Cardiac fibroblast (primary cell): ENCODE measurements at places on chromosomes 7 and 10.
A peak's percentile ranks its signal among the peaks of the same experiment; 100 is the strongest.

DNA sequence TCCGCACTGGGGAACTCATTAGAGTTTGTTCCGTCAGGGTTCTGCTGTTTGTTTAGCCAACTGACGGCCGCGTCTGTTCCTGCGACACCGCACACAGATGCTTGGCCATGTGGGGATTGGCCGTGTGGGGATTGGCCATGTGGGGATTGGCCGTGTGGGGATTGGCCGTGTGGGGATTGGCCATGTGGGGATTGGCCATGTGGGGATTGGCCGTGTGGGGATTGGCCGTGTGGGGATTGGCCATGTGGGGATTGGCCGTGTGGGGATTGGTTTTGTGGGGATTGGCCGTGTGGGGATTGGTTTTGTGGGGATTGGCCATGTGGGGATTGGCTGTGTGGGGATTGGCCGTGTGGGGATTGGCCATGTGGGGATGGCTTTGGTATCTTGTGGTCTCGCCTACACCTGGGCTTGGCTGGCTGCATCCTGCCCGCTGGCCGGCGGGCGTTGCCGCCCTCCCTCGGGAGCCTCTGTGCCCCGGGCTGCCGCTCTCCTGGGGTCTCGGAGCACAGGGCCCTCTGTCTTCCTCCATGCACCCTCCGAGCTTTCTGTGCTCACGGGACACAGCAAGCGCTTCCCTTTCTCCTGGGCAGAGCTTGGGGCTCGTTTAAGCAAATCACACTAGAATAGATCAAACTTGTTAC, 62.5 kb downstream of the NKX6-2 start:
- DNase-seq = no peak

GRCh38 chr7:143229054-143229790, 7.4 kb downstream of the TAS2R40 start:
- DNase-seq = no peak

DNA sequence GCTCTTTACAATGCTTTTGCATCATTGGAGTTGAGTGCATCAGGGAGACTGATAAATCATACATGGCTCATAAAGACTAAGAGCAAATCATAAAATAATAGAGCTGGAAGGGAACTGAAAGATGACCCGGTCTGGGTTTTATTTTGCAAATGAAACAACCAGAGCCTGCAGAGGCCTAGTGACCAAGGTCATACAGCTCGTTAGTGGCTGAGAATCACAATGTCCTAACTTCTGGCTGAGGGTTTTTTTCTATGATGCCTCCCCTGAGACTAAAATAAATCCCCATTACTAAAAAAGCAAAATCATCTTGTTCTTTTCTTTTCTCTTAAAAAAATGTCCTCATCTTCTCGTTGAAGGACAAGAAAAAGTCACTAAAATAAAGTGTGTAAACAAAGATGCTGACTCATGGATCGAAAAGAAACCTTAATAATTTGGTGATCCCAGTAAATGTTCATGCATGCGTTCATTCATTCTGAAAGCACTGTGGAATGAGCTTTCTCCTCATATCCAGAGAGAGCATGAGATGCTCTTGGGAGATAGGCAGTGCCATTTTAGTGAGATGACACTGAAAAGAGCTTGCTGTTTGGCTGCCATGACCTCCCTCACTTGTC, 107.8 kb upstream of the PHYHIPL start:
- no peak for DNase-seq

DNA sequence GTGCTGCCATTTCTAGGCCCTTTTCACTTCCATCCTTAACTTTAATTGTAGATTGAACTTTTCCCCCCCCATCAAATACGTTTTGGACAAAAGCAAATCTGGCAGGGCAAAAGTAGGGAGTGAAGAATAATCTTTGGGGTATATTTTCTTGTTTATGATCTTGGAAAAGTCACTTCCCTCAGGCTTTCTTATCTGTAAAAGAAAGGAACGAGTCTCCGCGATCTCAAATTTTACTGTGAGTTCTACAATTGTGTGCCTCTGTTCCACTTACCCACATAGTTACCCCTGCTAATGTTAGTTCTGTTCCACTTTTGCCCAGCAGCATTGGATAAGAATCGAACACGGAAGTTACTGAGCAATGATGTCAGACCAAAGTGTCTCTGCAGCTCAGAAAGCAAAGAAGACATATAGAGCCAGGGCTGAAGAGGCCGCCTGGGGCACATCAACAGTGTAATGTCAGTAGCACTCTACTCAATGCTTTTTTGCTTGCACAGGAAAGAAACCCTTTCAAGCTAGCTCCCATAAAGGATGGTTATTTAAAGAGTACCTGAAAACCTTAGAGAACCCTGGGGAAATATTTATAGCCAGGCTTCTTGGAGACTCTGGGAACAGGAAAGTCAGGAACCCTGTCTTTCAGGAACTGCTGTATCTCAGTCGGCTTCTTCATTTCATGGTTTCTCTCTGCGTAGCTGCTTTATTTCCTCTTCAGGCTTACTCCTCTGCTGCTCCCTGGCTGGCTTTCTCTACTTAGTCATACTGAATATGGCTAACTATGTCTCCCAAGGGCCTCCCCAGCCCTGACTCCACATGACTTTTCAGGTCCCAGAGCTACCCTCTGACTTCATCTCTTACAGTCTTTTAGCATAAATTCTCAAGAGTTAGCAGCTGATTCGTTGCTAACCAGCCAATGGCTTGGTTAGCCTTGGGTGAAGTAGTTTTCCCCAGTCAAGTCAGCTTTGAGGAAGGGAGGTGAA, 123.7 kb upstream of the FAM3C start:
- DNase-seq = peak; percentile 92

GRCh38 chr10:34967335-34967880, 122.7 kb downstream of the CUL2 start:
- peak; percentile 96 for DNase-seq

GRCh38 chr10:62480196-62480595, 106.0 kb downstream of the ZNF365 start:
- no peak for DNase-seq

GRCh38 chr10:46263831-46264268, 22.9 kb upstream of the ANTXRL start:
- no peak for DNase-seq

GRCh38 chr10:111319866-111320265, 243.0 kb downstream of the ADRA2A start:
- DNase-seq = no peak

- DNase-seq = peak; percentile 24
Observed at GRCh38 chr7:84783141-84783778, 403.6 kb downstream of the SEMA3D start.

DNA sequence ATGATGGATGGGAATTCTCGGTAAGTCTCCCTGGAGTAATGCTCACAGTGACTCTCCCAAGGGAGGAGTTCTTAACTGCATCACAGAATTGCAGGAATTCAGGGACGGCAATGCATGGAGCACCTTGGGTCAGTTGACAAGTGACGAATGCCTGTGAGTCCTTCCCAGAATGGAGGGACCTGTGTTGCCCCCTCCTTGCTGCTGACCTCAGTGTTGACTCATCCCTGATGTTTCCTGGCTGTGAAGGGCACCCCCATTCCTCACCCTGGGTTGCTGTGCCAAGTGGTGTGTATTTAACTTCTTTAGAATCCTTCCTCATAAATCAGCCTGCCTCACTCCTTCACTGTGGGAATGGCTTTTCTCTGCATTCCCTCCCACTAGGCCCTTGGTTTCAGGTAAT, 98.9 kb downstream of the LRMDA start:
- DNase-seq = peak; percentile 42

DNA sequence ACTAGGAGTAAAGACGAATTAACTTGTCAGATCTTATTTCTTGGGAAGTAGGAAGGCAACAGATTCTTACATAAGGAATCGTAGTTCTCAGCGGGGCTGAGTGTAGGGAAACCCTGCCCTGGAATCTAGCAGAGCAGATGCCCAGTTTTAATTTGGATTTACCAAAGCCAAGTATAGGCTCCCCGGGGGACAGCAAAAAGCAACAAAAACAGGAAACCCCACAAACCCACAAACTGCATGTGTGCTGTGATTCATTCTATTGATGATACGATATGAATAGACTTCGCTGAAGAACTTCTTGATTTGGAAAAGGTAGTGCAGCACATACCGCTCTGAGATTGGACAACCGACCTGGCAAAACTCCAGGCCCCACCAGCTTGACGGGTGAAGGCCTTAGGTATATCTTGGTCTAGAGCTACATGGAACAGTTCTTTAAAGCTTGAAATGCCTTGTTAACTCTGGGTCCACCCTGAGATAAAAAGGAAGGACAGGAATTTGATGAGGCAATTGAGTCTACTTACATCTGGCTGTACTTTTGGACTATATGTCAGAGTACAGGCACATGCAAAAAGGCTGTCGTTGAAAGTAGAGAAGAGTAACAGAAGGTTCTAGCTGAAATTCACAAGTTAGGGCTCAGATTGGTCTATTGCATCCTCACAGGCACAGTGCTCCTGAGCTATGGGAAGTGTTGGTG, 49.1 kb downstream of the STRA8 start:
- DNase-seq = peak; percentile 73
